ENCODE measurements at places on chromosomes 7 and 10.

- DNase-seq, result no peak
Measured at GRCh38 chr7:39971924-39972323, 21.9 kb downstream of the CDK13 start.

DNA sequence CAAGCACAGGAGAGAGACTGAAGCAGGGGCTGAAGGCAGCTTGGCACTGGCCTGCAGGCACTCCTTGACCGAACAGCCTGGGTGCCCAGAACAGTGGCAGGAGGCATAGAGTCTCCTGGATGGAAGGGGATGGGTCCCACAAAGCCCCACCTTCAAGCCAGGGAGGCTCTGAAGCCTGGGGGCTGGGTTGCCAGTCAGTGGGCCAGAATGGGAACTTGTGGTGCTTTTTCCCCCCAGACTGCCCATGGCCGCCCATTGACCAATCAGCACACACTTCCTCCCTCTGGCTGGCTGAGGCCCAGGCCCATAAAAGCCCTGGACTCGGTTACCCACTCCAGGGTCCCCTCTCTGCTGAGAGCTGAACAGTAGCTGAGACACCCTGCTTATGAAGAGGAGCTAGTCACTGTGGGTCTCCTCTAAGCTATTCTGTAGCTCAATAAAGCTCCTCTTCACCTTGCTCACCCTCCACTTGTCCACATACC is 109.6 kb downstream of the ELAPOR2 start:
- DNase-seq, result no peak

DNA sequence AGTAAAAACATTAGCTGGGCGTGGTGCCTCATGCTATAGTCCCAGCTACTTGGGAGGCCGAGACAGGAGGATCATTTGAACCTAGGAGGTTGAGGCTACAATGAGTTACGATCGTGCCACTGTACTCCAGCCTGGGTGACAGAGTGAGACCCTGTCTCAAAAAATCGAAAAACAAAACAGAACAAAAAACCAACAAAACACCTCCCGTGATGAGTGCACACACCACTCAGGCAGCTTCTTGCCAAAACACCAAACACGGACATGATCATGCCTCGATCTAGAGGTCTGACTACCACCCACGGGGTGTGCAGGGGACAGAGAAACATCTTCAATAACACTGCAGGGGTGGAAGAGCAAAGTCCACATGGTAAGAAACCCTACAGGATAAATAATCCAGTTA is 44.4 kb downstream of the AMZ1 start:
- no peak for DNase-seq

- DNase-seq, result no peak
Measured at GRCh38 chr7:72919256-72919775, 5.6 kb upstream of the POM121 start.

GRCh38 chr10:70986623-70986950 is 98.2 kb upstream of the PCBD1 start:
- DNase-seq, result no peak

DNA sequence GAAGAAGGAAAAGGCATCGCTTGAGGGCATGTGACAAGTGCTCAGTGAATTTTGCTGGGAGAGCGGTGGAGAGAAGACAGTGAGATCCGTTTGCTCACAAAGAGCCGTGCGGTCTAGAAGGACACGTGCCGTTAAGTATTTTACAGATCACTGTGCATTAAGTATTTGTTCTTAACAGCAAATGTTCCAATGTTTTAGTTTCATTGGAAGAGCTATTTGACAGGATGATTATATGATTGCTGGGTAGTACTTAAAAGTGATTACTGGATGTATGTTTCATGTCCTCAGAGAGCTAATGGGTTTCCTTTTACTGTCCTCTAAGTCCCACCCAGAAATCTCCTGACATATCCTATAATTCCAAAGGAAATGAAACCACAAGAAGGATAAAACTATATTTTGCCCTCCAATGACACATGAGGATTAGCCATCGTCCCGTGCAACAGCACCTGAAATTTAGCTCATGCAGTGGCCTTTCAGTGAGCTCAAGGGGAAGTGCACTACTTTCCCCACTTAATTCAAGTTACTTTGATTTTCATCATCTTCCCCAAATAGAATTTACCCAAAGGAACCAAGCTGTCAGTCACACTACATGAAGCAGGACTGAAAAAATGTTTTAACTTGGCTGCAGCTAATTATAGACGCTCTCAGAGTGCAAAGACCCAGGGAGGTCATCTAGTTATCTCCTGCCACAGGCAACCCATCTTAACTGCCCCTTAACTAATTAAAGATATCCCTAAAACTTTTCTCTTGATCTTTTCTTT is 80.3 kb downstream of the KLF6 start:
- DNase-seq, result no peak

DNA sequence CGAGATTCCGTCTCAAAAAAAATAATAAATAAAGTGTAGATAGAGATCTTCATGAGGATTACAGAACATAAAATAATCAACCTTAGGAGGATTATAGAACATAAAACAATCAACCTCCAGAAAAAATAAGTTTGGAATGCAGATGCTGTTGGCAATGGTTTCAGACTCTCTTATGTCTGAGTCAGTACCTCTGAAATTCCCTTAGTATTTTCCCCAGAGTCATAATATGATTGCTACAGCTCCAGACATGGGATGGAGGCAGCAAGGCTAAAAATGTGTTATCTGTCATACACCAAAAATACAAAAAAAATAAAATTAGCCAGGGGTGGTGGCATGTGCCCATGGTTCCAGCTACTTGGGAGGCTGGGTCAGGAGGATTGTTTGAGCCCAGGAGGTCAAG is 22.2 kb downstream of the CADPS2 start:
- DNase-seq, result no peak

- no peak for DNase-seq
Measured at GRCh38 chr7:39674406-39674805, 51.0 kb downstream of the RALA start.

DNA sequence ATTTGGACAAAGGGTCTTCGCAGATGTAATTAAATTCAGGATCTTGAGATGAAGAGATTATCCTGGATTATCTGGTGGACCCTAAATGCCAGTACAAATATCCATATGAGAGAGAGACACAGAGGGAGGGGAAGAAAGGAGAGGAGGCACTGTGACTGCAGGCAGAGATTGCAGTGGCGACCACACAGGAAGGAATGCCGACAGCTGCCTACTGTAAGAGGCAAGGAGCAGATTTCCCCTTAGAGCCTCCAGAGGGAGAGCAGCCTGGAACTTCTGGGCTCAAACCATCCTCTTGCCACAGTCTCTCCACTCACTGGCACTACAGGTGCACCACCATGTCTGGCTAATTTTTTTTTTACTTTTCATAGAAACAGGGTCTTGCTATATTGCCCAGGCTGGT is 152.3 kb downstream of the SDK1 start:
- DNase-seq, result no peak

- no peak for DNase-seq
Measured at GRCh38 chr7:135251496-135252391, 18.1 kb downstream of the STRA8 start.

DNA sequence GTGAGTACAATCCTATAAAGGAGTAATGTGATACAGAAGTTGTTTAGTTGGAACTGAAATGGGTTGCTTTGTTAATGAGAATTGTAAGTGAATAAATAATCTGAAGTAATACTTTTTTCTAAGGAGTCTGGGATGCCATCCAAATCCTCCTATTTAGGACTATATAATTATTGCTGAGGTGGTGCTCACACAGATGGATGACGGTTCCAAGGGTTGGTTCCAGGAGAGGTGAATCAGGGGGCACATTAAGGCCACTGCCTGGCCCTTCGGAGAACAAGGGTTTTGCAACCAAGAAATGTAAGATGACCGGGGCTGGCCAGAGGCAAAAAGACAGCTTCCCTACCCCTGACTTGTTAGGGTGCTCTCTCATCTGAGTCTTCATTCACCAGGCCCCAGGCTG is 352.7 kb downstream of the PHTF2 start:
- no peak for DNase-seq

DNA sequence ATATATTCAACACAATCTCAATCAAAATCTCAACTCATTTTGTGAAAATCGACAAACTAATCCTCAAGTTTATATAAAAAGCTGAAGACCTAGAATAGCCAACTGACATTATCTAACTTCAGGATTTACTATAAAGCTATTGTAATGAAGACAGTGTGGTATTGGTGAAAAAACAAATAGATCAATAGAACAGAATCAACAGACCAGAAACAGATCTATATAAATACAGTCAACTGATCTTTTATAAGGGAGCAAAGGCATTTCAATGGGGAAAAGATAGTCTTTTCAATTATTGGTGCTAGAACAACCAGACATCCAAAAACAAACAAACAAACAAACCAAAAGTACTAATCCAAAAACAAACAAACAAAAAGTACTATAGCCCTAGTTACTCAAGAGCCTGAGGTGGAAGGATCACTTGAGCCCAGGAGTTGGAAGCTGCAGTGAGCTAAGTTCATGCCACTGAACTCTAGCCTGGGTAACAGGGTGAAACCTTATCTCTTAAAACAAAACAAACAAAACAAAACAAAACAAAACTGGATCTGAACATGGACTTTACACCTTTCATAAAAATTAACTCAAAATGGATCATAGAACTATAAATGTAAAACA is 26.6 kb upstream of the AKR1D1 start:
- DNase-seq, result no peak

GRCh38 chr10:121064491-121064890 is 213.3 kb downstream of the WDR11 start:
- DNase-seq, result no peak

- DNase-seq, result no peak
Measured at GRCh38 chr10:86269332-86269731, 97.3 kb downstream of the GRID1 start.

- no peak for DNase-seq
Measured at GRCh38 chr10:57472823-57473619, 794.7 kb downstream of the IPMK start.

- DNase-seq, result no peak
Measured at GRCh38 chr10:7579681-7580080, 87.1 kb downstream of the ITIH5 start.

DNA sequence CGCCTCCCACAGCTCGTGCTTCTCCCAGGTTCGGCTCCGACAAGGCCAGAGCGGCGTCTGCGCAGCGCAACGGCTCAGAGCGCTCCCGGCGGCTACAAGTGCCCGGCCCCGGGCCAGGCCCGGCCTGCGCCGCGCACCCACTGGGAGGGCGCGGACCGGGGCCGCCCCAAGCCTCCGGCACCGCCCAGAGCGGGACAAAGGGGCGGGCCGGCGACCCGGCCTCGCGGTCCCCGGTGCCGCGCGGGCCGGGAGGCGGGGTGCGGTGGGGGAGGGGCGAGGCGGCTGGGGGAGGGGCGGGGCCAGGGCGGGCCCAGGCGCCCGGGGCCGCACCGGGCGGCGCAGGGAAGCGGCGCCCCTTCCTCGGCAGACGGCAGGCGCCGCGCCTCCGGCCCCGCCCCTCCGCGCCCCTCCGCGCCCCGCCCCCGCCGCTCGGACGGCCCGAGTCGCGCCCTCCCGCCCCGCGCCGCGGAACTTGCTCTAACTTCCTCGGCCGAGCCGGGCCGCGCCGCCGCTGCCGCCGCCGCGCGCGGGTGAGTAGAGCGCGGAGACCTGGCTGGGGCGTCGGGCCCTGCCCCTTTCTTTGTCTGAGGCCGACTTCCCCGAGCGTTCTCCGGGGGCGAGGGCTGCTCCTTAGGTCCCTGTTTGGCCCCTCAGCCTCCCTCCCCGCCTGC is at the start of gene TSPAN14:
TSPAN14 (plus strand) TSS at position 469 of the 671 bp plus-strand sequence. CDS start 34,924 bp downstream, outside the sequence.
- DNase-seq, result peak; percentile 47

- DNase-seq, result no peak
Measured at GRCh38 chr7:431658-432111, 88.0 kb downstream of the PDGFA start.

- DNase-seq, result no peak
Measured at GRCh38 chr10:71547876-71548846, 151.4 kb downstream of the CDH23 start.

DNA sequence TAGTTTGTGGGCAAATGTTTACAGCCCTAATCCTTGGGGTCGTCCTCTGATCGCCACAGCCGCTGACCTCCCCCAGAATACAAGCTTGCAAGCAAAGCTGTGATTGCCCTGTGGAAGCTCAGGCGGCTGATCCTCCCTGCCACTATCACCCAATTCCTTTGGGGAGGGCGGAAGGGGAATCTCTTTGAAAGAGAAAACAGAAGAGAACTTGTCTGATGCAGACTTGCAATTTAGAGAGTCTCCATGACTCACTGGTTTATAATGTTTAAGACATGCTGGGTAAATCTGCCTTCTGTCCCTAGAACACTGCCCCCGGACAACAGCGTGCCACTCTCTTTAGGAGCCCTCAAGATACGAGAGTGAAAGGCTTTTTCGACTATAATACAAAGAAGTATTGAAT is 75.5 kb downstream of the NRP1 start:
- no peak for DNase-seq

- DNase-seq, result no peak
Measured at GRCh38 chr7:24786306-24786705, 29.0 kb upstream of the GSDME start.

DNA sequence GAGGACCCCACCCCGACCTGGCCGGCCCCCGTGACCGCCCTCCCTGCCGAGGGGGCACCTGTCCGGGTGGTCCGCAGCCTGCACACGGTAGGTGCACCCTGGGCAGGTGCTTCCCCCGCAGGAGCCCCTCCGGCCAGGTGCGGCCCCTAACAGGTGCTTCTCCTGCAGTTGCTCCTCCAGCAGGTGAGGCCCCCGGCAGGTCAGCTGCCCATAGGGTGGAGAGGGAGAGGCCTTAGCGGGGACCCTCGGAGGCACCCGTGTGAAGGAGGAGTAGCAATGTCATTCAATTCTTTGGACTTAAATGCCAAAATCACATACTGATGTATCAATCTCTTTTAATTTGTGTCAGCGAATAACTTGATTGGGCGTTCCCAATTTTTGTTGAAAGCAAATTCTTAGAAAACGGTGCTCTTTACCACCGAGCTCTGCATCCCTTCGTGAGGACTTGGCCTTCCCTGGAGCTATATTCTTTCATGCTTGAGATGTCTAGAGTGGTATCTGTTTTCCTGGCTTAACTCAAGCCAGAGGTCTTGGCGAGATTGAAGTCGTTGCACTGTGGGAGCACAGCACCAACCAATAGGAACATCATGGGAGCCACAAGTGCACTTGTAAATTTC is 738 bp upstream of the NCAPG2 start:
- no peak for DNase-seq

- DNase-seq, result no peak
Measured at GRCh38 chr7:6159097-6159483, 113.3 kb downstream of the CYTH3 start.

DNA sequence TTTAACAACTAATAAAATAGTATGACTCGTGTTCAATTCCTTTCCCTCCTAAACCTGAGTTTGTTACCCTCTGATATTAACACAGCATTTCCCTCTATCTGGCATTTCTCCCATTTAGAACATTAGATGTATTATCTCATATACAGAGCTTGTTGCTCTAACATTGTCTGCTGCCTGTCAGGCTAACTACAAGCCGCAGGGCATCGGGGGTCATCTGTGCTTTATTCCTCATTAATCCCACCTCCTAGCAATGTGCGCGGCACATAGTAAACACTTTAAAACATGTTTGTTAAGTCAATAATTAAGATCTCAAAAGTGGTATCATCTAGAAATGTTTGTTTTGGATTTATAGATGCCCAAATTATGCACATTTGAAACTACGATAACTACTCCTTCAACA is 52.9 kb upstream of the NEBL start:
- DNase-seq, result no peak

GRCh38 chr7:29228289-29229011 is 33.9 kb downstream of the CHN2 start:
- no peak for DNase-seq

Data from stimulated activated CD8-positive, alpha-beta memory T cell treated with anti-CD3 and anti-CD28 coated beads, Interleukin-7, amount 100 ng/mL, for 1 hour (primary cell).